Activated CD4-positive, alpha-beta T cell treated with anti-CD3 and anti-CD28 coated beads for 36 hours (primary cell): ENCODE measurements at places on chromosomes 5 and 9. TPM values are rescaled to one million over a fixed set of nuclear protein-coding genes. Genes with fewer than 3 reads are reported as not detected.

LHX6 gene
- total RNA-seq, result 0.11 TPM

GNG10 gene
- total RNA-seq, result 14.5 TPM

DNA sequence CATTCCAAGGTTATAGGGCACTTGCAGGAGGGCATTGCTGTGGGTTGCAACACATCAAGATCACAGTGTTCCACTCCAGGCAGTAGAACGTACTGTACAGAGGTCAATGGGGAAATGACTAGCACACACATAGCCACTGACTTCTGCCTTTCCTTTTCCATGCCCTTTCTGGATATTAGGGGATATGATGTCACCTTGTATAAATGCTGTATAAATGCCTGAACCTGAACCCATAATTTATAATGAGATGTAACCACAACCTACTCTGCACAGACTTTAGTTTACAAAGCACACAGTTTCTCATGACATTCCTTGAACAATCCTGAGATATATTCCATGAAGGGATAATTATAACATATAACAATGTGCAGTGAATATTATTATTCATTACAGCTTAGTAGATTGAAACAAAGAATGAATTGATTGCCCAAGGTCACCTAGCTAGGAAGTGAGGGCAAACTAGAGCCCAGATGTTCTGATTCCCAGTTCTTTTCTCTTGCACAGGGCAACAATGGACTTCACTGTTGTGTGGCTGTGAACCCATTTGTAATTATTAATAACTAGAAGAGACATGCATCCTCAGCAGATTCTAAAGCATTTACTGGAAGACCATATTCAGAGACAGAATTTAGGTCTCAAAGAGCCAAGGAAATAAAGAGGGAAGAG is 5.6 kb upstream of the ABLIM3 start:
- DNase-seq, result no peak

DNA sequence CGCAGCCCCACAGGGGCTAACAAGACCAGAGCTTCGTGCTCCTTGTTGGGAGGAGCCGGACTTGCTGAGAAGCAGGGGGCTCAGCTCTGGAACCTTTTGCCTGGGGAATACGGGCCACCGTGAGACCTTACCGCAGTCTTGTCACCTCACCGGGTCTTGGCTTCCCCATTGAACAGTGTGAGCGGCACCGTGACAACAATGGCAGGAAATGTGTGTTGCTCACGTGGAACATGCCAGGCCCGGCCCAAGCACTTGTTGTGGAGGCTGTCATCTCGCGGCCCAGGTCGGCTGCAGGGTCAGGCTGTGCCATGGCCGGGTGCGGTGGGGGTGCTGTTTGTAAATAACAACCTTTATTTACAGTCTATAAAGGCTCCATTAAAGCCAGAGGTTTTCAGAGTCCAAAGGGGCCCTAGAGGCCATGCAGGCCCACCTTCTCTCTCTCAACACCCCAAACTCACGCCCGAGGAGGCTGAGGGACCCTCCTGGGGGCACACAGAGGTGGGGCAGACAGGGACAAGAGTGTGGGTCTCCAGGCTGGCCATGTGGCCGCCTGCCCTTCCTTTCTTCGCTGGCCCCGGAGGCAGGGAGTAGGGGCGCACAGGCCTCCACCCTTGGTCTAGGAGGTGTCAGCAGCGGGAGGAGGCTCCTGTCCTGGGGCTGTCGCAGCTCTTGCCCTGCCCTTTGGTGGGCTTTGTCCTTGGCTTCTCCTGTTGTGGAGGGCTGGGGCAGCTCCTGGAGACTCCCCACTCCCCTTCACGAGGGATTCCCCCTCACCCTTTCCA is 79.7 kb downstream of the TSPAN17 start:
- no peak for DNase-seq

DNA sequence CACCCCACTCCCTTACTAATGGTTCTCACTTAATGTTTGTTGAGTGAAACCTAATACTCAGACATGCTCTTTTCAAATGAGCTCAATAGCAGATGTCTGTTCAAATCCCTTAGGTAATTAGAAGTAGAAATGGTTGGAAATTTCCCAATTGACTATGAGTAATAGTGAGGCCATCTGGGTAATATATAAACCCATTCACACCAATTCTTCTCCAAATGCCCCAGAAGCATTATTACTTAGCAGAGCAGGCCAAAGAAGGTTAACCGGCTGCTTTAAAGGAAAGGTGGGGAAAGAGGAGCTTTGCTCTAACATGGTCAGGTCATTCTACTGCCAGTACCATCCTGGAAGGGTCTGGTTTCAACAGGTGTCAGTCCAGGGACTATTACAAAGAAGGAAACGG is 119.5 kb upstream of the MTAP start:
- DNase-seq, result no peak

DNA sequence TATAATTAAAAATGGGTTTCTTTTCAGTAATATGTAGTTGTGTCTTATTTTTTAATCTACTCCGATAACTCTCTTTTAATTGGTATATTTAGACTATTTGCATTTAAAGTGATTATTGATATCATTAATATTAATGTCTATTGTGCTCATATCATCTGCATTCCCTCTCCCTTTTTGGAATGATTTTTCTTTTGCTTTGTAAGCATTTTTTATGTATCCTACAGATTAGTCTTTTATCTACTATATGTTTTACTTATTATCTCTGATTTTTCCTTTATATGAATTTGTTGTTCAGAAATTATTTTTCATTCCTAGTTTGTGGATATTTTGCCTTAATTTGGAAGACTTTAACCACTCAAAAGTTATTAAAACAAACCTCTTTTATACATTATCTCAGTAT is 34.0 kb downstream of the NDUFS4 start:
- DNase-seq, result no peak

DNA sequence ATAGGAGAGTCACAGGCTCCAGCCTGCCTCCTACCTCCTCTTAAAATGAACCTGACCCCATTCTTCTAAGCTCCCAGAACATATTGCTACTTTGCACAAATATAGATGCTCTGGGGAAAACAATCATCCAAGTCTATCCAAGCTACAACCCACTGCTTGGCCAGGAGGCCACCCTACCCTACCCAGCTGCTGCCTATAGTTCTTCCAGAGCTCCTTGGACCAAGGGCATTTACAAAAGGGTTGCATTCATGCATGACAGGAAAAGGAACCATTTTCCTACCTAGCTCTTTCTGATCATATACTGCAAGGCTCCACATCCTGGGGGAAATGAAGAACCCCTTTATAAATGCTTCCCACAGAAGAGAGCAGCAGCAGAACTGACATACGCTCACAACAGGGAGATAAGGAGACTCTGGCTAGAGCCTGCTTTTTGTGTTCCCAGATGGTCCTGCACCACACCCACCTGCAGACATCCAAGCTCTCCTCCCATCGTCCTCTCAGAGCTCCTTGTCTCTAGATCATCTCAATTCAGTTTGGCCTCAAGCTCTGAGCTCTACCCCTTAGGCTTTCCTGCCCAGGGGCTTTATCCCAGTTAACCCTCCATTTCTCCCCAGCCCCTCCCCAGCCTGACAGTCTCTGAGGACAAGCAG is 185.5 kb downstream of the SPOCK1 start:
- DNase-seq, result no peak

DNA sequence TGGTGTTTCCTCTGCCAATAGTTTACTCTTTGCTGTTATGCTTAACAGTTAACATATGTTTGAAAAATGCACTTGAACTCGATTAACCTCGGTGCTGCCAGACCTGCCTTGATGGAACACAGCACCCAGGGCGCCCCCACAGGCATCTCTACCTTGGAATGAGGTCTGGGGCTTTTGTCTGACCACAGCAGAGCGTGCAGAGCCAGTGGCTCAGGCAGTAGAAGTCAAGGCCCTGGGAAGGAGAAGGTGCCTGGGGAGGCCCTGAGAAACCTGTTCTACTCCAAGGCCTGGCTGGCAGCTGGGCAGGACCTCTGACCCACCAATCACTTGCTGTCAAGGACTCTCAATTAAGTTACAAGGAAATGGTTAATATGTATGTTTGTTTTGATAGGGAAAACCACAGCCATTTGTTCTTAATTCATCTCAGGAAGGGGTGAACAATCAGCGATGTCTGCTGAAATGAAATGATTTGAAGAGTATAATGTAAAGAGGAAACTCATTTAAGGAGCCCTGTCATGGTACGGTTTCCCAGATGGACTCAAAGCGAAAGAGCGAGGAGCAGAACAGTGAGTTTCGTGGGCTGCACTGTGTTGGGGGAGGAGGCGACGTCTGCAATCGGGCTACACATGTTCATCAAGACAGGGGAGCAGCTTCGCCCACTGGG is 21.9 kb downstream of the MACROH2A1 start:
- peak; percentile 76 for DNase-seq

- DNase-seq, result no peak
Observed at GRCh38 chr5:173507171-173507570, 109.3 kb downstream of the BOD1 start.

DNA sequence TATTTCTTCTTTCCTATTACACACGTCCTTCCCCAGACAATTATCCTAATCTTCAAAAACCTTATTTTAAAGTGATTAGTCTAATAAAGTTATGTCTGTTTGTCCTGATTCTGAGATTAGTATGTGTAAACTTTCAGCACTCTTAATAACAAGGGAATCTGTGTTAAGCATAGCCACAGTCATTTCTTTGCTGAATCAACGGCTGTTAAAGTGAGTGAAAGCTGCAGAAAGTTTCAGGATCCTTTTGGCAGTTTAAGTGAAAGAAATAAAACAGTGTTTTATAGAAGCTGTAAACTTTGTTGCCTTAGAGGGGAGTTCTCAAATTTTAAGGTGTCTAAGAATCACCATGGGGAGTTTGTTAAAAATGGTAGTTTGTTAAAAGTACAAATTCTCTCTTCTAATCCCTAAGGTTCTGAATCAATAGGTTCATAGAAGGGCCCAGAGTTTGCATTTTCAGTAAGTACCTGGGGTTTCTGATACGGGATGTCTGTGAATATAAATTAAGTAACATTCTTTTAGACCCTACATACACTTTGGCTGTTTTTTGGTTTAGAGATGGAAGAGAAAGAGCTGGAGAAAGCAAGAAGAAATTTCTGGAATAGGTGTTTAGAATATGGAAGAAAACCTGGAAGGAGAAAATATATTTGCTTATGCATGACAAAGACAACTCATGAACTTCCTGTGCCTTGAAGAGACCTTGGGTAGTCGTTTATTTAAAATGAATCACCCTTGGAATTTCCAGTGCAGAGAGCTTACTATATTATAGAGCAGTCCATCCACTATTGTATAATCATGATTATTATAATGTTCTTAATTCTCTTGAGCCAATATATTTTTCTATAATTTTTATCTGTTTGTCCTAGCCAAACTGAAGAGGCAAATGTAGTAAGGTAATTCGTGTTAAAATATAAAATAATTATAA is 45.7 kb downstream of the SCAMP1 start:
- DNase-seq, result no peak

DNA sequence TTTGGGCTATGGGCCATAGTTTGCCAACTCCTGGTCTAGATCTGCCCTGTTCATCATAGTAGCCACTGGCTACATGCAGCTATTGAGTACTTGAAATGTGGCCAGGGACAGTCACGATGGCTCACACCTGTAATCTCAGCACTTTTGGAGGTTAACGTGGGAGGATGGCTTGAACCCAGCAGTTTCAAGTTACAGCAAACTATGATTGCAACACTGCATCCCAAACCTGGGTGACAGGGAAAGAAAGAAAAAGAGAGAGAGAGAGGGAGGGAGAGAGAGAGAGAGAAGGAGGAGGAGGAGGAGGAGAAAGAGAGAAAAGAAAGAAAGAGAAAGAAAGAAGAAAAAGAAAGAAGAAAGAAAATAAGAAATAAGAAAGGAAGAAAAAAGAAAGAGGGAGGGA is 5.1 kb upstream of the GMCL2 start:
- DNase-seq, result no peak

DNA sequence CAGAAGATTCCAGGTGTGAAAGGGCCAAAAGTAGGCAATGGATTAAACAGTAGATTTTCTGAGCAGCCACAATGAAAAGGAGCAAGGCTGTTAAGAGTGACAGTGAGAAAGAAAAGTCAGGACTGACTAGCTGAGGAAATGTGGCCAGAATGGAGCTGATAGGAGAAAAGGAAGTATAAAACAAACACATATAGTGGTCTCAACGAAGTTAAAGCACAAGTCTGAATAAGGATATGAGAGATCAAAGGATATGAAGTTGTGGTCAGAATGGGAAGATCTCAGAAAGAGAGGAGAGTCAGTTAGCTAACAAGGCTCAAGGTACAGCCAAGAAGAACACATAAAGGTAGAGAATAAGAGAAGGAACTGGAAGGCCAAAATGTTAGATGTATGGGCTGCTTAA is 39.9 kb downstream of the FNIP1 start:
- no peak for DNase-seq

DNA sequence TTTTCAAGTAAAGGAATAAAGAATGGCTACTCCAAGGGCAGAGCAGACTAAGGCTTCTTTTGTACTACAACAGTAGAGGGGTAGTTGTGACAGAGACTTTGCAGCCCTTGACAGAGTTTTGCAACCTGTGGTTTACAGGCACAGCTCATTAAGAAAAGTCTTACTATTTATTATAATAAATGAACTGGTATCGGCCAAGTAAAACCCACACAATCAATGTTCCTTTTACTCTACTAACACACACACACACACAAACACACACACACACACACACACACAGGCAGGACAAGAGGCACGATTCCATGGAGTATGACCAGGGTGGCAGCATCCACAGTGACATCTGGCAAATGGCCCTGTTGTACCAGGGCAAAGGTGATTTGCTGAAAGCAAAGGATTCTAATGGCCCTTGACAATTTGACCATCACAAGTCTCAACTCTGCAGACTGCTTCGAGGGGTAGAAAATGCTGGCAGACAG is 59.1 kb upstream of the GOLPH3 start:
- DNase-seq, result no peak

- DNase-seq, result no peak
Observed at GRCh38 chr9:127838375-127839078, 15.9 kb downstream of the ENG start.

DNA sequence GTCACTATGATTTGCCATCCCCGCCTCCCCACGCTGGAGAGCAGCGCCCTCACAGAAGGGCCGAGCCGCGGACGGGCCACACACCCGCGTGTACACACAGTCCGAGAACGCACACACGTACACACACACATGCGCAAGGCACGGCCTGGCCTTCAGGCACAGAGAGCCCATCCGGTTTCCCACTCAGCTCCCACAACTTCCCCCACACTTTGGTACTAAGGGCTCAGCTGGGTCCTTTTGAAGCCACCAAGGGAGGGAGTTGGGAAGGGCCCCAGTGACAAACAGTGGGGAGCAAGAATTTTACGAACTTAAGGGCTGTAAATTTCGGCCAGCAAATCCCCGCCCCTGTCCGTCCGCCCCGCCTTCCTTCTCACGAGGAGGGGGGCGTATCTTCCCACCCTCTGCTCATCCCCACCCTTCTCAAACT is 133.3 kb upstream of the HAND1 start:
- peak; percentile 20 for DNase-seq

DNA sequence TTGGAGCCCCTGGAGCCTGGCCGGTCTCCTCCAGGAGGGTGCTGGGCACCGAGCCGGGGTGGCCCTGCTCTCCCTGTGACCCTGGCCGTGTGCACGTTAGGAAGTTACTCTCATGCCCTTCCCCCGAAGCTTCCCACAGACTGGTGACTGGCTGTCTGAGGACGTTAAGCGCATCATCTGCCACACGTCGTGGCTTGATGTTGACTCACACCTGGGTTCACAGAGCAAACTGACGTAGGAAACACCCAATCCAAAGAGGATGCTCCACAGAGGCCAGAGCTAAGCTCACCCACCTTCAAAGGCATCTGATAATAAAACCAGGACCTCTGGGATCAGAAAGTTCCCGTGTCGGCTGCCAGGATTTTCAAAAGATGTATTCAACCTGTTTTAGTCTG is 152.9 kb upstream of the PHYKPL start:
- DNase-seq, result peak; percentile 30
